ENCODE measurements at places on chromosomes 1 and 21.

DNA sequence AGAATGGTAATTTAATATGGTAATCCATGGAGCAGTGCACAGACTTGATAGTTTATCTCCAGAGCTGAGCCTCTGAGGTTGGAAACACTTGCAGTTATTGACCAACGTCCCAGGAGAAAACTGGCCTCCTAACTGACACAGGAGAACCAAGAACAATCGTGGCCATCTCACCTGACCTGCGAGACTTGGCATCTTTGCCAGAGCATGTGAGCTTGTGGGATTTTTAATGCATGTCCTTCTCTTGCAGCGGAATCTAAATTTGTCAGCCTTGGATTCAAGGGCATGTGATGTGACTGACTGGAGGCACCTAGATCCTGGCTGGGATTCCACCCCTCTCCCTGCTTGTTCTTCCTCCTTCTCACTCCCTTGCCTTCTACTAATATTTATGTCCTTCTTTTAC lies 27.8 kb upstream of the SLC26A9 start:
- no peak for DNase-seq

- no peak for DNase-seq
Observed at GRCh38 chr1:181947441-181947840, 114.1 kb downstream of the ZNF648 start.

- DNase-seq = no peak
Observed at GRCh38 chr1:220734571-220735326, 13.4 kb upstream of the MTARC2 start.

GRCh38 chr1:204633665-204634064 lies 51.9 kb downstream of the LRRN2 start:
- peak; percentile 80 for DNase-seq

DNA sequence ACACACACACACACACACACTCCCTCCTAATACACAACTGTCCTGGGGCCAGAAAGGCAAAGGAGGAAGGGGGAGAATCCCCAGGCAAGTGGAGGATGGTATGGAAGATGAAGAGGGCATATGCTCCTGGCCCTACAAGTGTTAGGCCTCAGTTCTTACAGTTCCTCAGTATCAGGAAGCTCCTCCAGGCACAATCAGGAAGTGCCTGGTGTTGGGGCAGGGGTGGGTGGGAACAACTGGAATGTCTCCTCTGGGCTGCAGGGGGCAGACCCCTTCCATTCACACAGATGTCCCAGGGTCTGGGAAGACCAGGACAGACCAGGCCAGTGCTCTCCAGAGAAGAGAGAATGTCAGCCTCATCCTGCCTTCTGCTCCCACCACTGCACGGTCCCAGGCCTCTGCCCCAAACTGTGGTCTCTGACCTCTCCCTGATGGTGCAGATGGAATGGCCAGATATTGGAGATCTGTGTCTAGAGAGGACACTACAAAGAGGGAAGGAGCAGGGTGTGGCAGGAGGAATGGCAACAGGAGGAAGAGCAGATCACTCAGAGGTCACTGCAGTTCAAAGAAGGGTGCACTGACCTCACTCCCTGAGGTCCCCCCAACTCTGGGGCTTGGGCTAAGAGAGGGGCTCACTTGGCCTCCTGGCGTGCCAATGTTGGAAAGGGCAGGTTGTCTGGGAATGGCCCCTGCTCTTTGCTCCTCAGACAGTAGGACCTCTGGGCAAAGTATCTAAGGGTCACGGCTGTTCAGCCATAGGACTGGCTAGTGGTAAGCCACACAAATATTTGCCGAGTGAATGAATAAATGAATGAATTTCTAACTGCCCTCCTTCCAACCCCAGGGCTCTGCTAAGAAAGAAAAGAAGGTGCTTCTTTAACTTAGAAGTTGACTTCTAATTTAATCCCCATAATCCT lies 2.5 kb upstream of the DENND2D start:
- no peak for DNase-seq

- no peak for DNase-seq
Observed at GRCh38 chr1:22978299-22978698, 5.6 kb upstream of the LACTBL1 start.

DNA sequence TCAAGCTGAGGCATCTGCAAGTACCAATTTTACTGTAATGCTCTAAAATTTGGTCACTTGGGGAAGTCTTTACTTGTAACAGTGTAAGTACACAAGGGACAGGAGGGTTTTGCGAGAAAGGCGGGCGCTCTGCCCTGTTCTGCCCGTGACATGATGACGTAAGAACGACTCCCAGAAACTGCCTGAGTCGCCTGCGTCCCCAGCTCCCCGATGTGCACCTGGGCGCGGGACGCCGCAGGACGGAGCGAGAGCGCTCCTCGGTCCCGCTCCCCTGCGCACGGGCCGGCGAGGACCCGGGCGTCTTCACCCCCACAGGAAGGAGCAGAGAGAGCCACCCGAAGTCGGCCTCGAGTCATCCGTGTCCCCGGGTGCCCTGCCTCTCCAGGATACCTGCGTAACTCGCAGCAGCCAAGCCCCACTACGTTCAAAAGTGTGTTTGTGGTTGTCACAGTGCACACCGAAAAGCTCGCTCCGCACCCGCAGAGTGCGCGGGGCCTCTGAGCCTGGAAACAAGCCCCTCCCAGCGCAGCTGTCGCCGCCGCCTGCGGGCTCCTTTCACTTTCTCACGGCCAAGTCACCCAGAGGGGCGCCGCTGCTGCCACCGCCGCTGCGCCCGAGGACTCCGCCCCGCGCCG lies 3.3 kb upstream of the ZBTB18 start:
- DNase-seq = peak; percentile 65

DNA sequence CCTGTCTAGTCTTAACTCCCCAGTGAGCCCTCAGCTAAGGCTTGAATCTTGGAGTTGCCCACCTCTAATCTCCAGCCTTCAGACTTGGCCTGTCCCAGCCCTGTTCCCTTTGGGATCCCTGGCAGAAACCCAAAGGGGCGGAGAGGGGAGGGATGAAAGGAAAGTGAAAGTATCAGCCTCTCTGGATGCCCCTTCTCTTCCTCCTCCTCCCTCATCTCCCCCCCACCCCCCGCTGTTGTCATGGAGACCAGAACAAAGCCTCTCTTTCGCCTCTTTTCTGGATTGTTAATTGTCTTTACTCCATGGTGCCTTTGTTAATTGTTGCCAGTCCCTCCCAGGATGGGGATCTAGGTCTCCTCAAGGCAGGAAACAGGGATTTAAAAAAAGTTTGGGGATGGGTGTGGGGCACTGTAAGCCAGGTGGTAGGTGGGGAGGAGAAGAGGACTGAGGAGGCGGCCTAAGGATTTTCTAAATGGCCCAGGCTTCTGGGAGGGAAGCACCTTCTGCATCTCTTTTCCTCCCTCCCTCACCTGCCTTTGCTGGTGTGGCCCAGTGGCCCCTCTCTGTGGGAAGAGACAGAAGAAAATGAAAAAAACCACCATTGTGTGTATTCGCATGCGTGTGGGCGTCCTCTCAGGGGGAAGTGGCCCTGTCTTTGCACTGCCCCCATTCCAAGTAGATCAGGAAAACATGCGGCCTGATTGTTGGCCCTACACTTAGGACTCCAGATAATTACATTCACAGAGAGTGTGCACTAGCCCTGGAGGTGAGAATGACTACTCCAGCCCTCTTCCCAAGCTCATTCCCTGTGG lies 7.5 kb upstream of the SOX13 start:
- peak; percentile 73 for DNase-seq

DNA sequence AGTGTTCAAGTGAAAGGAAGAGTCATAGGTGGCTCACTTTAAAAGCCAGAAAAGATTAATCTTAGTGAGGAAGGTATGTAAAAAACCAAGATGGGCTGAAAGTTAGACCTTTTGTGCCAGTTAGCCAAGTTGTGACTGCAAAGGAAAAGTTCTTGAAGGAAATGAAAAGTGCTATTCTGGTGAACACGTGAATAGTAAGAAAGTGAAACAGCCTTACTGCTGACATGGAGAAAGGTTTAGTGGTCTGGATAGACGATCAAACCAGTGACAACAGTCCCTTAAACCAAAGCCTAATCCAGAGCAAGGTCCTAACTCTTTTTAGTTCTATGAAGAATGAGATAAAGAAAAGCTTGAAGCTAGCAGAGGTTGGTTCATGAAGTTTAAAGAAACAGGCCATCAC lies 106.4 kb downstream of the CTH start:
- no peak for DNase-seq

- DNase-seq = no peak
Observed at GRCh38 chr1:66248257-66248656, 285.7 kb upstream of the SGIP1 start.

DNA sequence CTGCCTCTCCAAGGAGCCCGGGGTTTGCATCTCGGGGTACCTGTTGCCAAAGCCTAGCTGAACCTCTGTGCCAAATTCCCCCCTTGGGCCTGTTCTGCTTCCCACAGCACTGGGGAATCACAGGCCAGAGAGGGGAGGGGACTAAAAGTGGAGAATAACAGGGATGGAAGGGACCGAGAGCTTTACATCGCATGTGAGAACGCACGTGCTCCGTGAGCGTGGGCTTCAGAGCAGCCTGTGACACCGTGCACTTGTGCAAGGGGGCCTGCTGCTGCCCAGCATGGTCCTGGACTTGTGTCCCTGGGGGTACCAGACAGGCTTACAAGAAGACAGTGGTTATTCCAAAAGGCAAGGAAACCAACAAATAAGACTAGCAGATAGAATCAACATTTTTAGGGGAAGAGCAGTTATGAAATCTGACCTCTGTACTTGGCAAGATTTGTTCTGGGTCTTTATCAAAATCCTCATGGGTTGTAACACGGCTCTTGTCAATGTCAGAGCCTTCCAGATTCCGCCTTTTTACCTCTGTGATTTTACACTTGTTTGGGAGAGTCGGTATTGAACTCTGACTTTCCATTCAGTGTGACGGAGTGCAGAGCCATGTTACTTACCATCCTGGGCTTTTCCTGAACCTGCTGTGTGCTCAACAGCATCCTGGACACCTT lies 36.2 kb upstream of the TNFRSF1B start:
- DNase-seq = no peak

GRCh38 chr1:198116069-198116468 lies 40.7 kb upstream of the NEK7 start:
- DNase-seq = no peak

DNA sequence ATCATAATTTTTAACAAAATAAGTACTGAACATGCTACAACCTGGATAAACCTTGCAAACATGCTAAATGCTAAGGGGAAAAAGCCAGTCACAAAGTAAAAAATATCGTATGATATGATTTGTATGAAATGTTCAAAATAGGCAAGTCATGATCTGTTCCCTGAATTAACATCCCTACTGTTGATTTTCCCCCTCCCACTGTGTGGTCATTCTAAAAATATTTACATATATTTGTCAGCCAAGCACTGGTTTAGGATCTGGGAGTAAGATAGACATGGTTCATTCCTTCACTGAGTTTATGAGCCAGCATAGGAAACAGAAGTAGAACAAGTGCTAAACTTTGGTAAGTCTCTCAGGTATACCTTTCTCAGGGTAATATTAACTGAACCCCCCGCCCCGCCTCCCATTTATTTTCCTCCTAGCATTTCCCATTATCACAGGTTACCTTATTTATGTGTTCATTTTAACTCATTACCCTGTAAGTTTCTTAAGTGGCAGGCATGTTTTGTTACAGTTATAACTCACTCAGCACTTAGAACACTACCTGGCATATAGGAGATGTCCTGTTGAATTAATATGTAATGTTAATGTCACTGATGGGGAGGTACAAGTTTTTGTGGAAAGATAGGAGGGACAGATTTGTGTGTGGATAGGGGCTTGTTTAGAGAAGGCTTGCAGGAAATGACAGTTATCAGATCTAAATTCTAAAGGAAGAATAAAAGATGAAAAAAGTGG lies 12.3 kb downstream of the UQCRH start:
- DNase-seq = no peak

GRCh38 chr1:26913754-26914619 lies at the start of gene NR0B2:
Gene NR0B2 (minus strand): TSS chr1:26913975. CDS start chr1:26913940, 35 bp downstream.
- no peak for DNase-seq

GRCh38 chr1:211986628-211987254 lies 48.6 kb downstream of the INTS7 start:
- DNase-seq = no peak

DNA sequence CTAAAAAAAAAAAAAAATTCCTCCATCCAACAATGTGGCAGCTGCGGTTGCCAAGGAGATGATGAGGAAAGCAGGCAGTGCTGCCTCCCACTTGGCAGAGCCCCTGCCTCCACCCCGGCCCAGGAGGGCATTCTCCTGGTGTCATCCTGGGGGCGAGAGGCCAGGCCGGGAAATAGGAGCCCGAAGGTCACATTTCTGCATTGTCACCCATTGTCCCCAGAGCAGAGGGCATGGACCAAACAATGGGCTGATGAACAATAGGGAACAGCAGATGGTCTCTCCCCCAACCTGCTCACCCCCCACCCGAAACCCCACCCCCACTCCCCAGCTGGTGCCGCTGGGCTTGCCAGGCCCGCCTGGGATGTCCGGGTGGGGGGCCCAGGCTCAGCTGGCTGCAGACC lies 37.3 kb downstream of the CAMK2N1 start:
- peak; percentile 87 for DNase-seq

DNA sequence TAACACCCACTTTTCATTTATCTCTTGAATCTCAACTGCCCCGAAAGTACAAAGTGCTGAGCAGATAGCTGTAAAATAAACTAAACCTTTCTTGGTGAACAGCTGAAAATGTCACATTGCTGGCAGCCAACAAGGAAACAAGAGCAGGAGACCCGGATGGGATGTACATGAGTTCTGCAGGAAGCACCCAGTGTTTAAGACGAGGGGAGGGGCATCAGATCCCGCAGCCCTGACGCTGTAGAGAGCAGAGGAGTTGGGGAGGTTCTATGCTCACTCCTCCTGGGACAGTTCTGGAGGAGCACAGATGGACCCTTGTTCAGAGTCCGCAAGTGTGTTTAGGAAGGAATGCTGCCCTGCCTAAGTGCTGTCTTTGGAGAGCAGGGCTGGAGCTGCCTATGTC lies 32.0 kb upstream of the EPHA8 start:
- no peak for DNase-seq

DNA sequence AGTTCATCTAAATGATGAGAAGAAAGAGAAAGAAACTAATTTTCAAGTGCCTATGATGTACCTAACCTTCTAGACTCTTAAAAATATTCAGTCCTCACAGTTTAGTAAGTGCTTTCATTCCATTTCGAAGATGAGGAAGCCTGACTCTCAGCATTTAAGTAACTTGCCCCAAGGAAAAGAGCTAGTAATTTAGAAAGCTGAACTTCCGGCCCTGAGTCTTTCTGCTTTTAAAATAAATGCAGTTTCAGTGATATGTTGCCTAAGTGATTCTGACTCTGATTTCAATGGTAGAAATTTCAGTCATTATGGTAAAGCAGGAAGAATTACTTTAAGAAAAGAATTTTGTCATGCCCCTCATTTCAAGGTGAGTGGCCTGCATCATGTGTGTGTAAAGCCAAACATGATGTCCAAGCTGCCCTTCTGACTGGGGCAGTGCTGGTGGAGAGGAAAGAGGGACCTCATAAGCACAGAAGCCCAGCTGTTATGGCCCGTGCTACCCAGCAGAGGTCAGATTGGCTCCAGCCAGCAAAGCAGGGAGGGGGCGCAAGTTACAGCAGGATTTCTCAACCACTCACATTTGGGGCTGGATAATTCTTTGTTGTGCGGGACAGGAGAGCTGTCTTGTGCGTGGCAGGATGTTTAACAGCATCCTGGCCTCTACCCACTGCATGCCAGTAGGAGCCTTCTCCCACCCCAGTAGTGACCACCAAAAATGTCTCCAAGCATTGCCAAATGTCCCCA lies 10.7 kb downstream of the ATP1A4 start:
- peak; percentile 11 for DNase-seq

- no peak for DNase-seq
Observed at GRCh38 chr1:8844501-8845006, 27.1 kb upstream of the RERE start.

Data from brain (organoid and tissue), 16 donors.